ENCODE measurements at places on chromosomes 12 and 14.

- DNase-seq = no peak
These were observed 82.5 kb downstream of the PLCZ1 start for GRCh38 chr12:18655351-18655750.

GRCh38 chr12:116381744-116382685, 104.5 kb upstream of the MED13L start:
- no peak for DNase-seq

GRCh38 chr12:111444314-111444924, 38.7 kb downstream of the SH2B3 start:
- DNase-seq = no peak

DNA sequence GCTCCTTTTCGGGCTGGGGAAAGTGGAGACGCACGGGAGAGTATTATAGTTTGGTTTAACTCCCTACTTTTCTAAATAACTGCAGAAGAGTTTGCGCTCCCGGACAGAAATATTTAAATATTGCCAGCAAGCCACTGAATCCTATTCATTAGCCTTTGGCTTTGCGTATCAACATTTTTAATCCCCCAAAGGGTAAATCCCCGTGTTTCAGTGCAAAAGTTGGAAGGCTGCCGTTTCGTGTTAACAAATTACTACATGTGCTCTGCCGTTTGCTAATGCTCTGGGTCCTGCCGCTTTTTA, 372 bp upstream of the DPF3 start:
- DNase-seq = no peak

GRCh38 chr12:108779998-108780688, 48.8 kb upstream of the CORO1C start:
- no peak for DNase-seq

DNA sequence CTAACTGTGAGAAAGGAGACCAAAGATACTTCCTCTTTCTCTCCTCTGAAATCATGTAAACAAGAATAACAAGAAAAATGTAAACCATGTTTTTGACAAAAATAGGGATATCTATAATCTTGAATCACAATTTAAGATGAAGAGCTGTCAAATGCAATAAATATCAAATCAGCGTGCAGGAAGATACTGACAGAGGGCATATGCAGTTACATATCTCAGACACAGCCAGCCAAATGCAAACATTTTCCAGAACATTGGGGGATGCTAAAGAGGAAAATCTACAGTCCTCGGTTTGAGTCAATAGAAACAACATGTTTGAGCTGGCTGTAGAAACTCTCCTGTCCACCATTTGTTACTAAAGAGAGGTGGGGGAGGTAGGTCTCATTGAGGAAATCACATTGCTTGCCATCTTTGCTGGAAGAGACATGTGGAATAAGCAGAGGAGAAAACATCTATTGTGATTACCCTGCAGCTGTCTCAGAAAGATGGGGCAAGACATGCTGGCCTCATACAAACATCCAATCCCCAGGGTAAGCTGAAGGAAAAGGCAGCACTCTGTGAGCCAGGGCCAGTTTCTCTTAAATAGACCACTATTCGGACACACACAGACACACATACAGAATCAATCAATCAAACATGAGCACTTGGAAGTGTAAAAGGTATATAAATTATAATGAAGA, 43.5 kb downstream of the CNTN1 start:
- DNase-seq = no peak

DNA sequence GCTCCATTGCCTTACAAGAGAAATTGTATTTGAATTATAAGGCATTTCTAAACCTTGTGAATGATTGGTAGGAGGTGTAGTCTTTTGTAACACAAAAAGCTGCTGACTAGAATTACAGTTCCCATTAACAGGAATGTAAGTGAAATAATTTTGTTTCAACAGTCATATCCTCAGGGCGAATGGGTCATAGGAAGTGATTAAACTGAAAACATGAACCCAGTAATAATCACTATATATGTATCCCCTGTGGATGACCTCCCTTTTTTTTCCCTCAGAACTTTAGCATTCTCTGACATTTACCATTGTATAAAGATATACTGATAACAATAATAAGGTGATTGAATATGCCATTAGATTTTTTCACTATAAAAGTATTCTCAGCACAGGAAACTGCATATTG, 312.3 kb downstream of the ATP23 start:
- no peak for DNase-seq

GRCh38 chr14:100975671-100976070, 72.1 kb upstream of the RTL1 start:
- no peak for DNase-seq

DNA sequence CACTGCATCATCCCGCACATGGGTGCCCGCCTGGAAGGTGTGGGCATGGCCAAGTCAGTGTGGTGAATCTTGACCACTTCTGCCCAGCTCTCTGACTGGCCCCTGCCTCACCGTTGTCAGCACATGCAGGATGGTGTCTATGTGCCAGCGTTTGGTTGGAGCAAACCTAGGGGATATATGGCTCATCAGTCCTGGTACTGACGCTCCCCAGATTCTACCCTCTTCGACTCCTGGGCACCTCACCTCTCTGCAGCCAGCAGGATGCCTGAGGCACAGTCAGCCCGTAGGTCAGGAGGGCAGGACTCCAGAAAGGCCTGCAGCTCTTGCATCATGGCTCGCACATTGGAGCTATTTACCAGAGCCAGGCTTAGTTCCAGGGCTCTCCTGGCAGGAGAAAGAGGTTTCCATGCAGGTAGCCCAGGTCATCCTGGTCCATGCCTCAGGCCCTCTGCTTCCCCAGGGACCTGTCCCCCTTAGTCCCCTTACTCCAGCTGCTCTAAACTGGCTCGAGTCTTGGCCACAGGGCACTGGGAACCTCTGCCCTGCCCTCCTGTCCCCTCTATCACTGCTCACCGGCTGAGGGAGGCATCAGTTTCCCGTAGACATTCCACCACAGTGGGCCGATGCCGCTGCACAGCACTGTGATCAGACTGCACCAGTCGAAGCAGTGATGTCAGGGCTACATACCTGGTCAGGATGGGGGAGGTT, 4.0 kb downstream of the AP1G2 start:
- DNase-seq = no peak

- DNase-seq = no peak
These were observed 41.1 kb downstream of the YAF2 start for GRCh38 chr12:42196723-42197603.

DNA sequence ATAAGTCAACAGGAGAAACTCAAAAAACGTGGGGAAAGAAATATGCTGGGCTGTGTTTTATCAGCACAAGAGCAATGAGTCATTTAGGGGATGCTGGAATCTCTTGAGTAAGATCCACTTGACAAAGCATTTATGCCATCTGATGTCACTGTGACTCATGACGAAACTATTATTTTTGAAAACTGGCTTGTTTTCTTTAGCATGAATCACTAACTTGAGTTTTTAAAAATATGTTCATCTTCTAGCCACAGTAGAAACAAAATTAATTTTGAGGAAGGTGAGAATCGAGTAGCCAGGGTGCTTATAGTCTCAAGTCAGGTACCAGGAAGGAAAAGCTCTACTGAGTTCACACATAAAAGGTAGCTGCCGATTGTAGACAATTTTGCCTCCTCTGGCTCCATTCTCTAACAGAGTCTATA, 456.2 kb upstream of the MGAT4C start:
- no peak for DNase-seq

All from stimulated activated CD8-positive, alpha-beta memory T cell treated with anti-CD3 and anti-CD28 coated beads, Interleukin-7, amount 100 ng/mL, for 24 hours (primary cell).